SK-N-MC (cell line): ENCODE measurements at places on chromosomes 11 and 22.

DNA sequence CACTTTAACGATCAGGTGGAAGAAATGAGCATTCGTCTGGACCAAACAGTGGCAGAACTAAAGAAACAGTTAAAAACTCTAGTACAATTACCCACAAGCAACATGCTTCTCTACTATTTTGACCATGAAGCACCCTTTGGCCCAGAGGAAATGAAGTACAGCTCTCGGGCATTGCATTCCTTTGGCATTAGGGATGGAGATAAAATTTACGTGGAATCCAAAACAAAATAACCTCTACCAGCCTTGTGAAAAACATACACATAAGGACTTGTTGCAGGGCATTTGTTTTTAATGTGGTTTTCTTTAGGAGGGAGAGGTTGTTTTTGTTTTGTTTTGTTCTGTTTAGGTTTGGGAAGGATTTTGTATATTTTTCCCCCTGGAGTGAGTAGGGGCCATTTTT lies 14.2 kb upstream of the TECTA start:
- no peak for DNase-seq

DNA sequence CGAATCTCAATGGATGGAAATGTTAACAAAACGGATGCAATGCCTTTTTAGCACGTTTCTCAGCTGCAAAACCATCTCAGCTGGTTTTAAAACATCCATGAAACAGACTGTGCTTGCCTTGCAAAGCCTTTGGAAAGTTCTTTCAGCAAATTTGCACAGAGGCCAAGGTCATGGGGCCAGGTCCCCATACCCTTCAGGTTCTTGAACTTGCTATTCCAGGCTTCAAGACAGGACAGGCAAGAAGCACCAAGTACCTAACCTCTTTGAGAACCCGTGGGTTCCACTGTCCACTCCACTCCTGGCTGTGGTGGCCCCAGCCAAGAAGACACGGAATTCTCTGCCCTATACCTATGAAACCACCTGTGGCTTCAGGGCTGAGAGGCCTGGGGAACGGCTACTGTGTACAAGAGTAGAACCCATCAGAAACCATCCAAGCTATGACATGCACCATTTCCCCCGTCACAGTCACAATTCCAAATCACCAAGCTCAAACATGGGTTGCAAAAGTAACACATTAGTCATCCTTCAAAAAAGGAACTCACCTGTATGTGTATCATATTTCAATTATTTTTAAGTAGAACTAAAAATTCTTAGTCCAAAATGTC lies 17.0 kb downstream of the TNKS1BP1 start:
- DNase-seq, result no peak

DNA sequence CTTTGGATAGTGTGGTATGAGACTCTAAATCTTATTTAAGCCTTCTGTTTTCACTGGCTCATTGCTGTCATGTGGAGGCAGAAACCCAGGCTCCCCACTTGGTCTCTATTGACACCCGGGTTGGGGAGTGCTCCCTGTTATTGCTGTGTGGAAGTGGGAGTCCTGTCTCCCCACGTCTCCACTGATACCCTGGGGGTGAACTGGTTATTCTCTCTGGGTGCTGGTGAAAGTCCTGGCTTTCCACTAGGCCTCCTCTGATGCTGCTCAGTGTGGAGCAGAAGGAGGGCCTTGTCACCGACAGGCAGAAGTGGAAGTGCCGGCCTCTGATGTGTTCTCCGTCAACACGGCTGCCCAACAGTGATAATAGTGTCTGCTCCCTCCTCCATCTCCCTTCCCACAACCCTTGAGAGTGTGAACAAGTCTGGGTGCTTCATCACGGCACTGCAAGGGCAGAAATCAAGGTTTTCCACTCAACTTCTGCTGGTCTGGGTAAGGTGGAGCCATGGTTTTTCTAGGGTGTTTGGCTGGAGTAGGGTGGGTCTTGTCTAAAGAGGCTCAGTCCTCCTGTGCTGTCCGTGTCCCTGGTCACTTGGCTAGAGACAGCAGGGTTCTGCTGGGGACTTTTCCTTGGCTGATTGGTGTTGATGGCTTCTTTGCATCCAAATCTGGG lies 240.7 kb upstream of the B3GAT1 start:
- no peak for DNase-seq

DNA sequence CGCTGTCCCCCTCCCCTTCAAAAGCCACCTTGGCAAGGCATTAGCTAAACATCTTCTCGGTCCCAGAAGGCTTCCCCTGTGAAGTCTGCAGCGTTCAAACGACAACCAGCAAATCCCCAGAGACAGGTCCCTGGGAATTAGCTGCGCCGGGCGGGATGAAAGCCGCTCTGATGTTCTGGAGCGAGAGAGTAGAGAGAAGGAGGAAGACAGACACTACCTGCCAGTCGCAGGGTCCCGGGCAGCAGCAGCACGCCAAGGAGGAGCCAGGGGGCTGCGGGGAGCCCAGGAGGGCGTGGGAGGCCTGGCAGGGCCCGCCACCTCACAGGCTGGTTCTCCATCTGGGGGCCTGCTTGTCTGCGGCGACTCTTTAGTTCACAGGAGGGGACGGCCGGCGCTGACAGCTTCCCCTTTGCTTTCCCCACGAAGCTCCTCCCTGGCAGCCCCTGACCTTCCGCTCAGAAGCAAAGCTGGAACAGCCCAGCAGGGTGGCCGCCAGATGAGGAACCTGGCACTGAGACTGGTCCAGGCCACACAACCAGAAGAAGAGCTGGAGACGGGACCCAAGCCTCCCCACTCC lies at the start of gene NFAM1:
Gene NFAM1, minus strand, starts transcription at position 384 of the 577 bp plus-strand sequence. Its CDS starts 46 bp downstream, at position 338.
- no peak for DNase-seq
